Activated CD4-positive, alpha-beta T cell treated with anti-CD3 and anti-CD28 coated beads for 4 hours (primary cell): ENCODE measurements at places on chromosomes 7 and 10.

DNA sequence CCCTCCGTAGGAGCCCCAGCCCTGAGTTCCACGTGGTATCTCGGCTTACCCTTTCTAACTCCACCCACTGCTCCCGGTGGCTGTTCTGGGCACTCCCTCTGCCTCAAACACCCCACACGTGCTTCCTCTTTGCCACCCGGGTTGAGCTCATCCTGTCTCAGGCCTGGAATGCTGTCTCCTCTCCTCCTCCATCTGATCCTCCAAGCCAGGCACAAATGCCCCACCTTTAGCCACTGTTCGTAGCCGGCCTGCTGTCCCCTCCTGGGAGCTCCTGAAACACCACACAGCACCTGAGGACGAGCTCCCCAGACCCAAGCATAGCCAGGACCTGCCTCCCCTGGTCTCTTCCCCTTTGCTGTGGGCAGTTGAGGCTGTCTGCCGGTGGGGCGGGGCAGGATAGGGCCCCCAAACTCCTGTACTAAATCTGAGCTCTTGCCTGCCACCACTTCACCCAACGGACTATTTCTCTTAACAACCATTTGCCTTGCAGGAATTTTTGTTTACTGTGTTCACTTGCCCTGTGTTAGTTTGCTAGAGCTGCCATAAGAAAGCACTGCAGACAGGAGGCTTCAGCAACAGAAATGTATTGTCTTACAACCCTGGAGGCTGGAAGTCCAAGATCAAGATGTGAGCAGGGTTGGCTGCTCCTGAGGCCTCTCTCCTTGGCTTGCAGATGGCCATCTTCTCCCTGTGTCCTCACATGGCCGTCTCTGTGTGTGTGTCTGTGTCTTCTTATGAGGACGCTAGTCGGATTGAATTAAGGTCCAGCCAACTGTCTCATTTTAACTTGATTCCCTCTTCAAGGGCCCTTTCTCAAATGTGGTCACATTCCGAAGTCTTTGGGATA, 58.3 kb upstream of the SHH start:
- DNase-seq, result no peak

DNA sequence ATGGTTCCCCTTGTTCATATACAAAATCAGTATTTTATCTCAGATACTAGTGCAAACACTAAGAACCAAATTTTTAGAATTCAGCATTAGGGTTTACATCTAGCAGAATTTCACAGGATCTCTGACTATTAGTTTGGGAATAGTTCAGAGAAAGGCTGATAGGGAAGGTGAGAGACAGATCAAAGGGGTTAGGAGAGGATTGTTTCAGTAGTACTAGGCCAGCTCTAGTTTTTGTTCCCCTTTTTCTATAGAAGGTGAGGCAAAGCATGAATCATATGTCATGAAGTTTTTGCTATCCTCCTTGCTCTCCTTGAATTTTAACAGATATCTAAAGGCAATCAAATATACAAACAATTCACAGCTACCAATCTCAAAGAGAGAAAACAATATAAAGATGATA, 26.1 kb upstream of the CTNNA3 start:
- no peak for DNase-seq

- no peak for DNase-seq
Measured at GRCh38 chr10:84762754-84763394, 434.5 kb downstream of the CCSER2 start.

- DNase-seq, result peak; percentile 26
Measured at GRCh38 chr7:101538596-101539459, 90.3 kb downstream of the MYL10 start.

GRCh38 chr7:13749636-13750035, 239.8 kb downstream of the ETV1 start:
- no peak for DNase-seq

DNA sequence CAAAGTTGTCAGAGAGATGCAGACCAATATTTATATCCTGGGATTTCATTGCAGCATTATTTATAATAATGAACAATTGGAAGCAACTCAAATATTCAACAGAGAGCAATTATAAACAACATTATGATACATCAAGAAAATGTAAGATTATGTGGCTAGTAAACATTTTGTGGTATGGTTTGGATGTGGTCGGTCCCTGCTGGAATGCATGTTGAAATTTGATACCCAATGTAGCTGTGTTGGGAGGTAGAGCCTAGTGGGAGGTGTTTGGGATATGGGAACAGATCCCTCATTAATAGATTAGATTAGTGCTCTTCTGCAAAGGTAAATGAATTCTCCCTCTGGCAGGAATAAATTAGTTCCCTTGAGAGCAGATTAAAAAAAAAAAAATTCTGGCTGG, 350.9 kb downstream of the ANKRD30A start:
- DNase-seq, result no peak

- no peak for DNase-seq
Measured at GRCh38 chr7:6477318-6477660, 29.5 kb upstream of the DAGLB start.

GRCh38 chr10:24503461-24504320, 220.0 kb downstream of the ARHGAP21 start:
- DNase-seq, result peak; percentile 6

- no peak for DNase-seq
Measured at GRCh38 chr10:86103391-86104101, 263.0 kb downstream of the GRID1 start.

DNA sequence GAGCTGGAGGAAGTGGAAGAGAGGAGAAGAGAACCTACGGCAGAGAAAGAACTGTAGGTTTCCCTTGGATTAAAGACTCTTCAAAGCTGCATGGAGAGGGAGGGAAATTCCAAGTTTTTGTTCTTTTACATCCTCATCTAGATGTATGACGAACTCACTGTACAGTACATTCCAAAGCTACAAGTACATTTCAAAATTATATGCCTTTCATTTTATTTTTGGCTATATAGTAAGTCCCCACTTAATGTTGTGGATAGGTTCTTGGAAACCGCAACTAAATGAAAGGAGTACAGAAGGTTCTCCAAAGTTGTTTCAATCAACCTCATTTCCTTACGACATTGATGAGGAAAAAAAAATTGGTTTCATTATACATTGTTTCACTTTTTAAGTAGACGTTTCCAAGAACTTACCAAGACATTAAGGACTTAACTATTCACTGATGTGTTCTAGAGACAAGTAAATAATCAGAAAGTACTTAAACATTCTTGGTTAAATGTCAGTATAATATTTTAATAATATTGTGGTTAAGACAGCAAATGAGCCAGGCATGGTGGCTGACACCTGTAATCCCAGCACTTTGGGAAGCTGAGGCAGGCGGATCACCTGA, 16.1 kb upstream of the JMJD1C start:
- DNase-seq, result no peak

GRCh38 chr10:126516515-126516914, 128.2 kb upstream of the ADAM12 start:
- DNase-seq, result no peak

- peak; percentile 53 for DNase-seq
Measured at GRCh38 chr7:23696916-23697441, 13.0 kb upstream of the STK31 start.

GRCh38 chr7:37341033-37341630, 107.5 kb downstream of the ELMO1 start:
- no peak for DNase-seq

- no peak for DNase-seq
Measured at GRCh38 chr10:124802313-124802675, 675 bp downstream of the ABRAXAS2 start.

GRCh38 chr10:65340340-65340739, 1585.5 kb upstream of the LRRTM3 start:
- DNase-seq, result no peak

GRCh38 chr10:62384057-62384446, 9.9 kb downstream of the ZNF365 start:
- DNase-seq, result peak; percentile 52

DNA sequence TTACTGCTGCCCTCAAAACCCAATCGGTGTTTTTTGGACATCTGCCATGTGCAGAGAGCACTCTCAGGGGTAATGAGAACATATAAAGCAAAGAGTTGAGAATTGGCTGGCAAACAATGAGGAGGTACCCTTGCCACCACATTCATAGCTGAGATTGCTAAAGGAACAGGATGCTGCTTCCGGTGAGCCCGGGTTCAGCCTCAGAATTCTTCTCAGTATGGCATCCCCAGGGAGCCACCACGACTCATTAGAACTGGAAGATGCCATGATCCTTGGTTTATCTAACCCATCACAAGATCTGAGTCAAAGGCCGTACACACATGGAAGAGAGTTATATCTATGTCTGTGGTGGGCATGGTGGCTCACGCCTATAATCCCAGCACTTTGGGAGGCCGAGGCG, 174.4 kb downstream of the ARID5B start:
- DNase-seq, result no peak

DNA sequence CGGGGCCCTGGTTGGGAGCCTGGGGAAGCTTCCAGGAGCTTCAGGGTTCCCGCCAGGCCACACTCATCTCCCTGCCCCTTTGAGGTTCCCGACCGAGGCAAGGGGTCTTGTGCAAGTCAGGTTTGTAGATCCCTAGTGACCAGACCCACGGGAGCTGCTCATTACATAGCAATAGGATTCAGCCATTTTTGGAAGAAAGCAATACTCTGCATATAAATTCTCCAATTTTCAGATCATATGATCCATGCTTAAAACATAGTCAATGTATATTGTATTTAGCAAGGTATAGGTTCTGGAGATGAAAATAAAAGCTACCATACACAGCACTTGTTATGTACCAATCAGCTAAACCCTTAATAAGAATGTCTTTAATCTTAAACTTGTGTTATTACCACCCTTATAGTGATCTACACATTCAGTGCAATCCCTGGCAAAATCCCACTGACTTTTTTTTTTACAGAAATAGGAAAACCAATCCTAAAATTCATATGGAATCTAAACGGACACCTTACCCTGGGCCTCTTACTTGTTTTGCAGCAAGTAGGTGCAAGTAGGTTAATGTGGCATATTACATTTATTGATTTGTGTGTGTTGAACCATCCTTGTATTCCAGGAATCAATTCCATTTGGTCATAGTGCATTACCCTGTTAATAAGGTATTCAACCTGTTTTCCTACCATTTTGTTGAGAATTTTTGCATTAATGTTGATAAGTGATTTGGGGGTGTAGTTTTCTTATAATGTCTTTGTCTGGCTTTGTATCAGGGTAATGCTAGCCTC, 13.8 kb upstream of the FKBP9 start:
- DNase-seq, result no peak

GRCh38 chr7:118590107-118590506, 365.6 kb downstream of the ANKRD7 start:
- no peak for DNase-seq

- no peak for DNase-seq
Measured at GRCh38 chr7:153902862-153903261, 149.3 kb upstream of the DPP6 start.

GRCh38 chr10:33706191-33706590, 371.7 kb upstream of the NRP1 start:
- DNase-seq, result no peak

GRCh38 chr10:61157182-61157581, 213.2 kb upstream of the RHOBTB1 start:
- no peak for DNase-seq

GRCh38 chr10:59757966-59758365, 4.7 kb upstream of the MRLN start:
- DNase-seq, result no peak

DNA sequence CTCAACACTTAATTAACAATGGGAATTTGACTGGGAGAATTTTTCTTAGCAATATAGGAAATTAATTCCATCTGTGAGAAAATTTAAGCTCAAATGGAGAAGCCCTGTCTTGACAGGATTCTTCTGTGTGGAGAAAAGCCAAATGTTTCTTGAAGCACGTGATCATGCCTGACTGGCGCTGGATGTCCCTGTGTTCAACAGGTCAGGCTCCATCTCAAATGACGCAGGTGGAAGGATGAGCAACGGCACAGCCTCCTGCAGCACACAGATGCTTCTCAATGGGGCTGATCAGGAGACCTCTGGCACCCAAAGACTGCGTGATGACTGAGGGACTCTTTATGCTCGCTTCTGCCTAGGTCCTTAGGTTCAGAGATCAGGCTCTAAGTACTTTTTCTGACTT, 143.8 kb downstream of the RSU1 start:
- no peak for DNase-seq

- DNase-seq, result no peak
Measured at GRCh38 chr10:59073456-59074053, 102.9 kb upstream of the PHYHIPL start.

DNA sequence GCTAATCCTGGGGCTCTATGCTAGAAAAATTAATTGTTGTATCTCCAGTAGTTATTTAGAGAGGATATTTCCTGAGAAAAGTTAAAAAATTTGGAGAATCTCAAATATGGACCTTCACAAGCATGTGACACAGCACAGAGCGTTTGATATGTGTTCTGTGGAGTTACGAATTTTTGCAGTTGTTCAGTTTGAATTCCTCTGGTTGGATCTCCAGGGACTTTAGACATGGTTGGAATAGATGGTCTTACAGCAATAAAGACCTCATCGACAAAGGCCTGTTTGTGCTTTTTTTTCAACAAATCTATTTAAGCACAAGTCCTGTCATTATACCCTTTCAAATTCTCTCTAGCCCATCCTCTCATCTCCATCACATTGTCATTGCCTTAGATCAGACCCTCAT, 138.0 kb downstream of the TES start:
- DNase-seq, result no peak

GRCh38 chr7:138047907-138048306, 28.4 kb upstream of the AKR1D1 start:
- DNase-seq, result no peak

DNA sequence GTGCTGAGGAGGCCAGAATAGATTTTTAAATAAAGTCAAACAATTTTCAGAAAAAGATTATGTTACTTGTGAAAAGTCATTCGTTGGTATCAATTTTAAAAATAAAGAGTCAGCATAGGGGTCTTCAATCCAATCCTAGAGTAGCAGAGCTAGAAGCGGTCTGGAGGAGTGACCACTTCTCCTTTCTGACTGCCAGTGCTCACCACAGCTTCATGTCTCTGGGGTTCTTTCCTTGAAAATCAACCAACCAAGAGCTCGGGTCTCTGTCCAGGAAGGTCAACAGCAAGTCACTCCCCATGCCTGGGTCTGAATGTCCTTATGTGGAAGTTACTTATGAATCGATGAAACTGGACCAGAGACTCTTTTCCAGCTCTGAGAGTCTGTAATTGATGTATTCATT, 14.3 kb downstream of the PTPRN2 start:
- no peak for DNase-seq

DNA sequence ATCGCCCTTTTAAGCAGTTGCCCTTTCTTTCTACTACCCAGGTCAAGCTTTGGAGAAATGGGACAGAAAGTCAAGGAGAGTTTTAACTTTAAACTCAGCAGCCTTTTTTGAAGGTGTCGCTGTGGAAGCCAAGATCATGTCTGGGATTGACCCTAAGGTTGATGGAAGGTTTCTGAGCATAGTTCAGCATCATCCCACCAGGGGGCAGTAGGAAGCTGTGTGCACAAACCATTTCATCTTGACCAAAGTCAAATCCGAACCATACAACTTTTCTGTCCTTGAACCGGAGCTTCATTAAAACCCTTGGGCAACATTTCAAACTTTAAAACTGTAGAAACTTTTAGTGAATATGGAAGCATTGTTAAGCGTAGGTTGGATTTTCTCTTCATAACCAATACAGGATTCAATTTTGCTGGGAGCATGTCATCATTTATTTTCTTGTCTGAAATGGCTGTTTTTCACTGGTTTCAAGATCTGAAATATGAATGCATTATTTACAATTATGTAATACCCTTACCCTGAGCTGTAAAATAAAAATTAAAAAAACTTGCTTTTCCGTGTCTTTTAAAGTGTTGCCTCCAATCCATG, 214.4 kb upstream of the KIAA1217 start:
- no peak for DNase-seq
